Psoas muscle (tissue), 8 donors: ENCODE measurements at places on chromosomes 3 and 15. TPM values are rescaled to one million over a fixed set of nuclear protein-coding genes. Genes with fewer than 3 reads are reported as not detected.

VIPR1 gene
- polyA plus RNA-seq, result 0.28 TPM

CLN6 gene
- polyA plus RNA-seq, result 13.1 TPM

GRCh38 chr15:66039117-66039871 lies 170.0 kb downstream of the RAB11A start:
- no peak overlapping the region for H3K4me3 ChIP-seq
- DNase-seq, result no peak
- peaks cover 11% of the 10 kb centered on the region for H3K27me3 ChIP-seq
- no peak overlapping the region for H3K27ac ChIP-seq
- H3K36me3 ChIP-seq, result no peaks in the 10 kb centered on the region

DNA sequence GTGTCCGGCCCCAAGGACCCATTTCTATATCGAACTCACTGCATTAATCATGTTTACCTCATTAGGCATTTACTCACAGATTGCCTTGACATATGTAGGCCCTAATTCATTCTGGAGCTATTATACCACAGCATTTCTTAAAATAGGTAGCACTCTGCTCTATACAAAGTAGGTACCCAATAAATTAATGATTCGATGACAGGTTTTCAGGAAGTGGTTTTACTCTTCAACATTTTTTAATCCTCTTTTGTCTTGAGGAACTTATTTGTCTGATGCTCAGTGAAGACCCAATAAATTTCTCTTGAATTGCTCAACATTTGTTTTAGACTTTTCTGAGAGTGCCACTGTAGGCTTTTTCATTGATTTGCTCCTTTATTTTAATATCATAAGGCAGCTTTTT lies 12.1 kb downstream of the TGFBR2 start:
- no peak for DNase-seq
- peaks cover 47% of the 10 kb centered on the region for H3K4me1 ChIP-seq

GRCh38 chr3:88038566-88038965 lies 20.2 kb downstream of the CGGBP1 start:
- no peaks in the 10 kb centered on the region for H3K27me3 ChIP-seq
- H3K4me3 ChIP-seq, result no peak overlapping the region
- H3K36me3 ChIP-seq, result no peaks in the 10 kb centered on the region
- no peaks in the 10 kb centered on the region for H3K4me1 ChIP-seq
- no peak overlapping the region for H3K27ac ChIP-seq

DNA sequence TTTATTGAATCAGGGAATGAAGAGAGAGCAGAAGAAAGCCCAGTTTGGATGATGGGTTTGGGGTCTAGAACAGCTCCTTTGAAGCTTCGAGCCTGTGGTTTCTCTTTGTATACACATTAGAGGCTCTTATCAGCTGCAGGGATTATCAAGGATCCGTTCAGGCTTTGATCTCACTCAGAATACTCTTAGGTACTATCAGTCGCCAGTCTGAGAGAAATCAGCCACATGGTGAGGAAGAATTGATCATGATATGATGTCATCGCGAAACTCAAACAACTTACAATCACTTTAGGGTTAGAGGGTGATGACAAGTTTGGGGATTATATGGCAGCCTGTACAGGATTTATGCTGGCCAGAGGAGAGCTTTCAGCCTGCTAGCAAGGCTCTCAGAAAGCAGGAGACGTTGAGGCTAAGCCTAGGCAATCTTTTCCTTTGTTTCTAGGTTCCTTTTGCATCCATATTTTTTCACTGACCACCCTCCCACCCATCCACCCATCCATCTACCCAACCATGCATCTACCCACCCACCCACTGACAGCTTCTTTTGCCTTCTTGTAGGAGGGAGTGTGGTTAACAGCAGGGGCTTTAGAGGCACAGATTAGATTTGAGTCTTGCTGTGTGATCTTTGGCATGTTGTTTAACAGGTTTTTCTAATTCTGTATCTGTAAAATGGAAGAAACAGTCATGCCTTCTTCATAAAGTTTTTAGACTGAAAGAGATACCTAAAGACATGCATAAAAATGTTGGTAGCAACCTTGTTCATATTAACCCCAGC lies 330.4 kb upstream of the LRRFIP2 start:
- no peak overlapping the region for H3K4me3 ChIP-seq
- H3K36me3 ChIP-seq, result peaks cover 2% of the 10 kb centered on the region
- no peaks in the 10 kb centered on the region for H3K27me3 ChIP-seq

DNA sequence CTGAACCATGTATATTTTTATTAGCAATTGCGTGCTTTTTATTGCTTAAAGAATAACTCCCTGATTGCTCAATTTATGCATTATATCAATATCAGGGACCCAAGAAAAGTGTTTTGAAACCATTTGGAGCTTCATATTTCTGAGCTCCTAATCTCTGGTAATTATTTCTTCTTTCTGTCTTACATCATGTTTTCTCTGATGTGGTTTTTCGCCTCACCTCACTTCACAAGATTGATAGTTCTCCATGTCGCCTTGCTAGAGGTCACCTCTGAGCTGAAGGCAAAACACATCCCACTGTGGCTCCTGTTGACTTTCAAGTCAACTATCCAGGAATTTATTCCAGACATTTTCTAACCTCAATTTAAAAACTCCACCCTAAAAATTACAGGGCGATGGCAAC lies 837.4 kb downstream of the CADM2 start:
- H3K4me1 ChIP-seq, result no peaks in the 10 kb centered on the region
- H3K36me3 ChIP-seq, result no peaks in the 10 kb centered on the region
- no peak overlapping the region for H3K4me3 ChIP-seq
- no peak for DNase-seq
- H3K27ac ChIP-seq, result no peak overlapping the region

DNA sequence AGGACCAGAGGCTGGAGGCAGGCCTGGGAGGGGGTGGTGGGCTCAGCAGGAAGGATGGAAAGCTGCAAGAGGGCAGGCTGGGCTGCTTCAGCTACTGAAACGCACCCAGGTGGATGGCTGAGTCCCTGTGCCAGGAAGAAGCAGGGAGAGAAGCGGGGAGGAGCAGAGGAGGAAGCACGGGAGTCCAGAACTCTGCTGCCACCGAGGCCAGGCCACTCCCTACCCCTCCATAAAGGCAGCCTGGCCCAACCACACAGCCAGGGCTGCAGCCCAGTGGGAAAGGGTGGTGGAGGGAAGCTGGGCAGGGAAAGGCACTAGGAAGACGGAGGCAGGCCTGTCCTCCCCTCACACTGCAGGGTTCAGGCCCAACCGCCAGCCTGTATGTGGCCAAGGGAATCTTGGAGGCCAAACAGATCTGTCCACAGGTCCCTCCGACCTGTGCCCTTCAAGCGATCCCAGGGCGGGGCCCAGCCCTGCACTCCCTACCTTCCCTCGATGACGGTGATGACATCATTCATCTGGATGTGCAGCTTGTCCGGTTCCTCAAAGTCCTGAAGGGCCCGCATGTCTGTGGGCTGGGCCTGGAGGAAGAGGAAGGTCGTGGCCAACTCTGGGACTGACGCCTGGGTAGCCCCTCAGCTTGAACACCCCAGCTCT lies 30.5 kb downstream of the TNK2 start:
- no peak for DNase-seq
- H3K27me3 ChIP-seq, result no peaks in the 10 kb centered on the region
- H3K4me1 ChIP-seq, result peaks cover 10% of the 10 kb centered on the region
- peaks cover 5% of the 10 kb centered on the region for H3K36me3 ChIP-seq

GRCh38 chr15:41648097-41648496 lies 12.1 kb upstream of the MGA start:
- no peak overlapping the region for H3K27ac ChIP-seq
- H3K4me1 ChIP-seq, result peaks cover 10% of the 10 kb centered on the region
- no peak overlapping the region for H3K4me3 ChIP-seq
- H3K27me3 ChIP-seq, result no peaks in the 10 kb centered on the region
- H3K36me3 ChIP-seq, result no peaks in the 10 kb centered on the region
